Pulmonary artery endothelial cell (primary cell): ENCODE measurements at places on chromosomes 11 and 22. TPM values are rescaled to one million over a fixed set of nuclear protein-coding genes. Genes with fewer than 3 reads are reported as not detected.

The AMBRA1 gene
- total RNA-seq = 15.8 and 16.7 TPM in 2 replicates

The FADD gene
- total RNA-seq = 57.0 and 63.0 TPM in 2 replicates

The RNF214 gene
- 8.6 and 9.9 TPM in 2 replicates for total RNA-seq

The FAM181B gene
- 0.04 and 0.13 TPM in 2 replicates for total RNA-seq

The PICALM gene
- 265 and 284 TPM in 2 replicates for total RNA-seq
